ENCODE measurements at places on chromosomes 5 and 9.

- no peak for DNase-seq
Measured at GRCh38 chr9:108484468-108484867, 371.3 kb downstream of the ACTL7B start.

DNA sequence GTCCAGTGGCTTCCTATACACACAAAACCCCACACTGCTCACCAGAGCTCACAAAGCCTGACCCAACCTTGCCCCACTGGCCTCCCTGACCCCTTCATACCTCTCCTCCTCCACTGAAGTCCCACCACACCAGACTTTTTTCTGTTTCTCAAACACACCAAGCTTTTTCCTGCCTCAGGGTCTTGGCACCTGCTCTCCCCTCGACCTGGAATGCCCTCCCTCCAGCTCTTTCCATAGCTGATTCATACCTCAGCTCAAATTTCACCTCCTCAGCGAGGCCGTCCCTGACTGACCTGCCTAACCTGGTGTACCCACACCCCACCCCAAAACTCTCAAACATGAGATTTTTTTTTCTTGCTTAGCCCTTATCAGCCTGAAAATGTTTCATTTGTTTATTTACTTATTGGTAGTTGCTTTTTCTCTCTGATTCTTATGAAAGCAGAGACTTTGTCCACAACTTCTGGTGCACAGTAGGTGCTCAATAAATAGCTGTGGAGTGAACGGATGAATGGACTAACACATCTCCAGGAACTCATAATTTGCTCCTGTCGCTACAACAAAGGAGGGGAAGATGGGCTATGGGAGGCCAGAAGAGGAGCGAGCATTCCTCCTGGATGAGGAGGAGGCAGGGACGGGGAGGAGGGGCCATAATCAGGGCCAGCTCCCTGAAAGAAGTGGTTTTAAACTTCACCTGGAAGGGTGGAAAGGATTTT, 84.3 kb downstream of the SH3TC2 start:
- no peak for DNase-seq

GRCh38 chr5:35660451-35660850, 42.8 kb downstream of the SPEF2 start:
- DNase-seq, result no peak

GRCh38 chr5:115857057-115857479, 15.3 kb downstream of the AP3S1 start:
- no peak for DNase-seq

GRCh38 chr5:66616520-66617225, 20.5 kb downstream of the MAST4 start:
- no peak for DNase-seq

DNA sequence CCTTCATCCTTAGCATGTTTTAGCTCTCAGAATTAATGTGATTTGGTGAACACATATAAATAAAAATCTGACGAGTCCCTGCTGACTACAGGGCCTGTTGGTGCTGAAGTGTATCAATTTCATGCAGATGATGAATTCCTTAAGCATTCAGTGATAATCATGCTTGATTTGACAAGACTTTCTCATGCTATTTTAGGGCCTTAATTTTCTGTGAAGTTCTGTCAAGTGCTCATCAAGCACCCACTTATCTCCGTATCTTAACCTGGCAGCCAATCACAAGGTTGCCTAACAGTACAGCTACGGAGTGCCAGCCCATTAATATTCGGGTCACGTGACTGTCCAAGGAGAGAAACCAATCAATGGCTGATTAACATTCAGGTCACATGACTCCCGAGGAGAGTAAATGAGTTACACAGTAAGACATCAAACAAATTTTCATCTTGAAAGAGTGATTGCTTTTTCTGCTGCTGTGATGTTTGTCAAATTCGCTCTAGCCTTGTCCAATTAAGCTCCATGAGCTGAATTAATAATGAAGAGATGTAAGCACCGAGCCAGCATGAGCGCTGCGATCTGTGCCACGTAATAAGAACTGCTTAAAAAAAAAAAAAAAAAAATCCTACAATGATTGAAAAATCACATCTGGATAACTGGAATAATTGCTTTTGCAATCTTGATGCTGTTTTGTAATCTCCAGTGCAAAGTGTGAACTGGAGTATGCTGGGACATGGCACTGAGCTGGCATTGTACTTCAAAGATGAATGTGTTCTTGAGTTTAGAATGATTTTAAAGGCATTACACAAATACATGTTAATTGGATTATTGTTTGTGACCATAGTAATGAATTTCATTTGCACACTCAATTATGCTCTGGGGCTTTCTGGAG, 104.3 kb upstream of the SPATA31D4 start:
- DNase-seq, result no peak

GRCh38 chr5:168238463-168238862, 53.0 kb upstream of the WWC1 start:
- DNase-seq, result no peak

- no peak for DNase-seq
Measured at GRCh38 chr5:150571836-150572235, 63.9 kb downstream of the NDST1 start.

GRCh38 chr9:134363450-134363849, 37.2 kb downstream of the RXRA start:
- DNase-seq, result no peak

GRCh38 chr5:4584982-4585381, 555.1 kb upstream of the ADAMTS16 start:
- DNase-seq, result no peak

DNA sequence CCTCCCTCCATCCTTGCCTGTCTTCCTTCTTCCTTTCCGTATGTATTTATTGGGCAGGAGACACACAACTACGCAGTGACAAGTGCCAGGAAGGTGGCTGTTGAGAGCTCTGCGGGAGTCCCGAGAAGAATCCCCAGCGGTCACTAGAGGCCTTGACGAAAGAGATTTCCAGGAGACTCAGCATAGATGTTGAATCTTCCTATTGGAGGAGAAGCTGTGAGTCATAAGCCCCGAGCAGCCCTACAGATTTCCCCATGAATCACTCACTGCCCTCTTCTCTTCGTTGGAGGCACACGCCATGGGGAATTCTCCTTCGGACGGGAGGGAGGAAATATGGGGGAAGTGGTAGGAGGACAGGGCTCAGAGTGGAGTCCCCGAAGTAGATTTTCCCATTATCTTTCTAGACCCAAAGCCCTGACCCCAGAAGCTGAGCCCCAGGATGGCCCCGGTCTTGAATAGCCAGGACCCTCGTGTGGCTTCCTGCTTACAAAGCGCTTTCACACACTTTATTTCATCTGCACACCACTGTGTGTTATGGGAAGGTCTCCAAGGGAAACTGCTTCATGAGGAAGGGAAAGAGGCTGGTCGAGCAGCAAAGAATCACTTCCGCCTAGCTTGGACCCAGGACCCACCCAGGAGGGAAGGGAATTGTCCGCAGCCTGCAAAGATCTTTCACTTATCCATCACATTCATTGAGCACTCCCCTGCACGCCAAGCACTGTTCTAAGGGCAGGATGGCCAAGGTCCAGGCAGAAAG, 12.7 kb downstream of the DUSP1 start:
- DNase-seq, result no peak

DNA sequence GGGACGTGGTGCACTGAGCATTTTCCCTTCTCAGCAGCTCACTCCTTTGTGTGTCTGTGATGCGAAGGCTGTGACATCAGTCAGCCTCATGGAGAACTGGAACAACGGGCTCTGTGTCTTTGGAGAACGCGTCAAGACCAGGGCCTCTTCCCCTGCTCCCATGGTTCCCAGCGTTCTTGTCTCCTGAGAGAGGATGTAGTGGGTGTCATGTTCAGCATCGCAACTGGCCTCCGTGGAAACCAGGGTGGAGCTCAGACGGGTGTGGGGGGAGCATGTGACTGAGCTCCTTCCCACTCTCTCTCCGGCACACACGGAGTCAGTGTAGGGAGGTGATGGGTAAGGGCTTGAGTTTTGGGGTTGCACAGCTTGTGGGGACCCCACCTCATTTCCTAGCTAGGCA, 59.7 kb downstream of the TENT4A start:
- no peak for DNase-seq

GRCh38 chr5:80686757-80687156, 32.0 kb upstream of the DHFR start:
- DNase-seq, result no peak
